ENCODE measurements at places on chromosomes 6 and 20.

DNA sequence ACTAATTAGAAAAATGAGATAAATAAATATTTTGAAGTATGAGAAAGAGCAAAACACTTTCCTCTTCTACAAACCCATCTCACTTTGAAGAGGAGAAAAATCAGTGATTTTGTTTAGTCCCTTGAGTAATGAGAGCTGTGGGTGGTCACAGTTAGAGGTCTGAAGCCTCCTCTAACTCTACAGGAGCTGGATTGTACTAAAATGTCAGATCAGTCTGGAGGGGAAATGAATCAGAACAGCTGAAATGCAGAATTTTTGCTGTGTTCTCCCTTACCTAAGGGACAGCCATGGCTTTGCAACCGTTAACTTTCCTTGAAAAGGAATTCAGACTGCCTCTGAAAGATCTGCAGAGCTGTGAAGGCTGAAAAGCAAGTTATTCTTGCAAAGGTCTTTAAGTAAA, 11.4 kb upstream of the RFPL4B start:
- DNase-seq: no peak

DNA sequence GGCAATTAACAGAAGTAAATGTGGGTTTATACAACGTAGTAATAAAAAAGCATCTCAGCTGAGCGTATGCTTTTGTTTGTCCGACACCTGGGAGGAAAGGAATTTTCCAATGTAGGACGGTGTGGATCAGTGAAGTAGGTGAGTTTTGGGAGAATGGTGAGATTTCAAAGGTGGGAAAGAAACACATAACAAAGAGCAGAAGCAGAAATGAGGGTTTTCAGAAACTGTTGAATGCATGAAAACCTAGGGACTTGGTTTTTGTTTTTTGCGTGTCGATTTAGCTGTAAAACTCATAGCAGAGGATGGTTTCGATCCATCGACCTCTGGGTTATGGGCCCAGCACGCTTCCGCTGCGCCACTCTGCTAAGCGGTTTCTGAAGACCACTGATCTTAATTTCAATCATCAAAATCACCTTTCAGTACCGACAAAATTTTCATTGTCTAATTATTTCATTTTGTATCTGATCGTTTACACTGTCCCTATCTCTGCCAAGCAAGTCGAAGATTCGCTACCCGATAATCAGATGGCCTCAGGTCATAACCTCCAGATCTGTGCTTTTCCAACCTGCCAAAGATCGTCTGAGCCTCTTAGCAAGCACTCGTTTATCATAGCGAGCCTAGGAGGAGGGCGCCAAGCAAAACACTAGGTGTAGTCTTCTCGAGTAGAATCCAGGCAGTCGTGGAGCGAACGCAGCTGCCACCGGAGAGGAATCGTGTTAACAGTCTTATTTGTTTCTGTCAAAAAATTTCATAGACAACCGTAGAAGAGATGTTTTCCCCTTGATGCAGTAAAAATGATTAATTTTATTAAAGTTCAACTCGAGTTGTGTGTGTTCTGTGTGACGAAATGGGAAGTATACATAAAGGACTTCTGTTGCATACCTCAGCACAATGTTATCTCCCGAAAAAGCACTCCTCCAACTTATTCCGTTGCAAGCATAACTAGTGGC, 20.9 kb upstream of the POM121L2 start:
- no peak for DNase-seq

DNA sequence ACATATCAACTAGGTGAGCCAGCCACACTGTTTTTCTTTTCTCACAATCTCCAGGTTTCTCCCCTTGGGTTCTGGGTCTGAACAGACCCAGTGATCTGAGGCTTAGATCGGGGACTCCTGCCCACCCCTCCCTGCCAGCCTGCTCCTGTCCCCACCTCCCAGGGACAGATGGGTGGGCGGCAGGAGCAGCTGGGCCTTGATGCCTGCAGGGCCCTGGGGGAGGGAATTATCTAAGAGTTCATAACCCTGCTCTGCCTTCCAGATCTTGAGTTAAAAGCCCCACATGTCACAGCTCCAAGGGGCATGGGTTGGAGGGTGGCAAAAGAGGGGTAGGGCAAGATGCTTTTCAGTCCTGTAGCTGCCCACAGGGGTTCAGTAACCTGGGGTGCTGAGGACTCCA, 5.2 kb upstream of the XKR7 start:
- DNase-seq: no peak

DNA sequence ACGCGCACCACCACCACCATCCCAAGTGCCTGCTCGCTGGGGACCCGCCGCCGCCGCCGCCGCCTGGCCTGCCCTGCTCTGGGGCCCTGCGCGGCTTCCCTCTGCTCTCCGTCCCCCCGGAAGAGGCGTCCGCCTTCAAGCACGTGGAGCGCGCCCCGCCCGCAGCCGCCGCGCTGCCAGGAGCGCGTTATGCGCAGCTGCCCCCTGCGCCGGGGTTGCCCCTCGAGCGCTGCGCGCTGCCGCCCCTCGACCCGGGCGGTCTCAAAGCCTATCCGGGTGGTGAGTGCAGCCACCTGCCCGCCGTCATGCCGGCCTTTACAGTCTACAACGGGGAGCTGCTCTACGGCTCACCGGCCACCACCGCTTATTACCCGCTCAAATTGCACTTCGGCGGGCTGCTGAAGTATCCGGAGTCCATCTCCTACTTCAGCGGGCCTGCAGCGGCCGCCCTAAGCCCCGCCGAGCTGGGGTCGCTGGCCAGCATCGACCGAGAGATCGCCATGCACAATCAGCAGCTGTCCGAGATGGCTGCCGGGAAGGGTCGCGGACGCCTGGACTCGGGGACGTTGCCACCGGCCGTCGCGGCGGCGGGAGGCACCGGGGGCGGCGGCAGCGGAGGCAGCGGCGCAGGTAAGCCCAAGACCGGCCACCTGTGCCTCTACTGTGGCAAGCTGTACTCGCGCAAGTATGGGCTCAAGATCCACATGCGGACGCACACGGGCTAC, 7.2 kb downstream of the PRDM13 start:
- DNase-seq: no peak

DNA sequence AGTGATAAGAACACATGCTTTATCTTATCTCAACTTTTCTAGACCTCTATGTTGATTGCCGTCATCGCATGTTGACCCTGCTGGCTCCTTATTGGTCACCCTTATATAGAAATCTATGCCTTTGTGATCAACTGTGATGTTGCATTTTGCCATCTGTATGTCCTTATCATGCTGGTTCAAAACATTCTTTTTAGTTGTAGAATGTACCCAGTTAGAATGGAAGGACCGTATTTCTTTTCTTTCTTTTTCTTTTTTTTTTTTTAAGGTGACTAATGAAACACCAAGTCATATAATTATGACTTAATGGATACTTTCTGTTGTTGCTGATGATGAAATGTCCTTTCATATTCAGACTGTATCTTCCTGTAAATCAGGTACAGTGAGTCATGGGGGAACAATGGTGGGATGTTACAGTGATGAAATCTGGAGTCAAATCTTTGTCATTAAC, 145.9 kb upstream of the CITED2 start:
- DNase-seq: no peak
